Amniotic stem cell (primary cell): ENCODE measurements at places on chromosomes 2 and 18.

DNA sequence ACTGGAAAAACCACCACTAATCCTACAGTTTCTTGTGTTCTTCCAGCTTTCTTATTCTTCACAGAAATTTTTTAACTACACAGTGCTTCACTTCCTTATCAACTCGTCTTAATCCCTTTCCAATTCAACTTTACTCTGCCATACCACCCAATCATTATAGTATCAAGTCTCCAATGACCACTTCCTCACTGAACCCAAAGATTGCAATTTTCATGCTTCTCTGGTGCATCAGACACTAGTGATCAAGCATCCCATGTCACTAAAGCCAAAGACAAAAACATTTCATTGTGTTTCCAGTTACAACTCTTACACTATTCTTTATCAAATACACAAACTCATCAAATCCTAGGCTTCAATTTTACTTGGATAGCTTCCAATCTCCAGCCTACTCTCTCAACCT lies 9.5 kb downstream of the CHAC2 start:
- no peak for DNase-seq

DNA sequence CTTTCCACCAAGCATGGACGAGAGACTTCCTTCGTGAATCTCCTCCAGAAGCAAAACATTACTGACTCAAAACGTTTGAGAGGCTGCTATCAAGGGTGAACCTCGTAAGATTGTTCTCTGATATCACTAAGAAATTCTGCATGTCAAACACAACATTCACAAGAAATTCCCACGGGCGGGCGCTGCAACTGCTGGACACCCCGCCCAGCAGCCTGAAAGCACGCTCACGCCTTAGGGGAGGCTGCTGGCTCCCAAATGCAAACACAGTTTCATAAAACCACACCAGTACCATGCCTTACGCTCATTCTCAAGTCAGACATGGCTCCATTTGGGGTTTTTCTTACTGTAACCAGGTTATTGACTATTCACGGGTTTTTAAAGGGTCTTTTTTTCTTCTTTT lies 39.0 kb downstream of the MBP start:
- no peak for DNase-seq

- no peak for DNase-seq
Observed at GRCh38 chr2:44740678-44741077, 200.8 kb upstream of the SIX3 start.

- no peak for DNase-seq
Observed at GRCh38 chr2:167834707-167835106, 412.7 kb downstream of the STK39 start.

GRCh38 chr2:5501807-5502206 lies 190.4 kb upstream of the SOX11 start:
- no peak for DNase-seq

- no peak for DNase-seq
Observed at GRCh38 chr2:120606280-120606679, 129.4 kb upstream of the GLI2 start.

DNA sequence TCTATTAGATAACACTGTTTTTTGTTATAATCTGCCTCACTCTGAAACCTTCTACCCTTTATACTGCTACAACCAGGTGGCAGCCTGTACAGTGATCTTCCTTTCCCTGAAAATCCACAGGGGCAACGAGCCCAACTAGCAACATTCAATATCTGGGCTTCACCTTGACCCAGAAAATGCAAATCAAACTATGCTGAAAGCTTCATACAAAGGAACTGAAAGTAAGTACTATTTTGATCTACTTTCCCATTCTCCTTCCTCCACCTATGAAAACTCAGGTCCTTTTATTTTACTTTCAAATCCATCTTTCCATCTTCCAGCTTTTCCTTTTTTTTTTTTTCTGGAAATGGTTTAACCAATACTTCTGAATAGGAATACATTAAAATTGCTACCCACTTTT lies 175.8 kb upstream of the CCDC150 start:
- no peak for DNase-seq

DNA sequence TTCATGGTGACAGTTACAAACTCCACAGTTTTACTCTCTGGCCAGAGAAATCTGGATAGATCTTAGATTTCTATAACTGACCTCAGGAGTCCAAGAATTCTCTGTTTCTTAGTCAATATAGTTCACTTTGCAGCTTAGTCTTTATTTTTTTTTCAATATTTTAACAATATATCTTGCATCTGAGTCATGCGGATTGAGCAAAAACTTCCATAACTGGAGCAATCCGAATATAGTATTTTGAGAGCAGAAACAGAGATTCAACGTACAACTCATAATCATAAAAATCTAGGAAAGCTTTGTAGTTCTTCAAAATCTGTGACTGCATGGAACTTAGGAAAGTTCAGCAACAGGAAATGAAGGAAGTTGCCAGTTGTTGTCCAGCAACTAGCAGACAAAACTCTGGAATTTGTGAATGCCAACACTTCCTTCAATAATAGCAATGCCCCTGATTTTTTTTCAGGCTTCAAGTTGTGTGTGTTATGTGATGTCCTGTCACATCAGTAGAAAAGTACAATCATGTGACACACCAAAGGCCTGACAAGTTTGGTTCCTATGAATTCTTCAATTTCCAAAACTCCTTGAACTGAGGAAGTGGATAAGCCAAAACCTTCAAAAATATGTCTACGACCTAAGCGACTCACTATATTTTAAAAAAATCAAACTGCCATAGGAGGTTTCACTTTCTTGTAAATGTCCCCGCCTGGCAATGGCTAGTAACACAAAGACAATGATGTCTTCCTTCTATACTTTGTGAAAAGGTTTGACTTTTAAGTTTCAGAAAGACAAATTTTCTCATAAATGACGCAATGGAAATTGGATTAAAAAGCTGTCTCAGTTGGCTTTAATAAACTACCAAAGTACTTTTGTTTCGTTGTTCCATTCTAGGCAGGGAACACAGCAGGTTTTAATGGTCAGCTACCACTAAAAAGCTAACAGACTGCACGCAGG lies 510.6 kb downstream of the ERBB4 start:
- DNase-seq = no peak

DNA sequence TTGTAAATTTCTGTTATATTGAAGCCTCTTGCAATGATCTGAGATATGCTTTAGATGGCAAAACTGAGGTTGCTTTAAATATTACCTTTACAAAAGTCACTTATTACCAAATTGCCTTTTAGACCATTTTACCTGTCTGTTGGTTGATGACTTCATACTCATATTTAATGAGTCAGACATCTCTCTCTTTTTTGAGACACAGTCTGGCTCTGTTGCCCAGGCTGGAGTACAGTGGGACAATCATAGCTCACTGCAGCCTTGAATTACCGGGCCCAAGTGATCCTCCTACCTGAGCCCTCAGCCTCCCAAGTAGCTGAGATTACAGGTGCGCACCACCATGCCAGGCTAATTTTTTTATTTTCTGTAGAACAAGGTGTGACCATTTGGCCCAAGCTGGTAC lies 11.5 kb upstream of the PPP4R3B start:
- DNase-seq = no peak

GRCh38 chr2:47288864-47289263 lies 114.1 kb upstream of the MSH2 start:
- no peak for DNase-seq

GRCh38 chr18:9753846-9754245 lies 45.7 kb downstream of the RAB31 start:
- no peak for DNase-seq

DNA sequence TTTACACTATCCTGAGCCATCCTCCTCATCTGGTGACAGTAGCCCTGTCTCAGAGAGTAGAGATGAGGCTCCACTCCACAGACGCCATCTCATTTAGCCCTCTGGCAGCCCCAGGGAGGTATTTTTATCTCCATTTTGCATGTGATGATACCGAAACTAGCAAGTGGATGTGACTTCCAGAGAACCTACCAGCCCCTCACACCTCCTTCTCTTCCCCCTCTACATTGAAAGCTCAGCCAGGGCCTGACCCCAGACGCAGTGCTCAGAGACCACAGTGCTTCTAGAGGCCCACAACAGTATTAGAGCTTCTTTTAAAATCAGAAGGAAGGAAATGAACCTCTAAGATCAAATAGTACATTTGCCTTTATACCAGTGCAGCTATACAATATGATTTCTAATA lies 8.3 kb downstream of the GYPC start:
- no peak for DNase-seq

DNA sequence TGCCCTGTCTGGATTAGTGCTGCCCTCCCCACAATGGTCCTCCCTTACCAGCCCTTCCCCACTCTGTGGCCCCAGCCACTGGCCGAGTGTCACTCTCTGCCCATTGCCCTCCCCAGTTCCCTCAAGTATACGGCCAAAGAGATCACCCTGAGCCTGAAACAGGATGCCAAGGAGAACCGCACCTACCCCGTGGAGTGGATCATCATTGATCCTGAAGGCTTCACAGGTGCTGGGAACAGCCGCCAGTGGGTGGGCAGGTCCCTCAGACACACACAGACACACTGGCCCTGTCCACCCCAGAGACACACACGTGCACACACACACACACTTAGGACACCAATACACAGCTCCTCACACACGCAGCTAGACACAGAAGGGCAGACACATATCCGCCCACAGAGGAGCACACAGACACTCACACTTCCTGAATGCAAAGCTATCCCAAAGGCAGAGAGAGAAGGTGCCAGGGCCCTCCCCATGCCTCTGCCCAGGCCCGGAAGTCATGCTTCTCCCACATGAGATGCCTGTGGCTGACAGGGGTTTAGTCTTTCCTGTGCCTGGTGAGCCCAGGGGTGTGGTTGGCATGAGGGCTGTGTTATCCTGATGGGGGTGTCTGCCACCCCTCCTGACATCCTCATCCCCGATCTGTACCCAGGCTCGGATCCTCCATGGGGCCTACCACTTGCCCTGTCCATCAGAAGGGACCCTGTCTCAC lies 2.9 kb downstream of the CHRND start:
- no peak for DNase-seq

DNA sequence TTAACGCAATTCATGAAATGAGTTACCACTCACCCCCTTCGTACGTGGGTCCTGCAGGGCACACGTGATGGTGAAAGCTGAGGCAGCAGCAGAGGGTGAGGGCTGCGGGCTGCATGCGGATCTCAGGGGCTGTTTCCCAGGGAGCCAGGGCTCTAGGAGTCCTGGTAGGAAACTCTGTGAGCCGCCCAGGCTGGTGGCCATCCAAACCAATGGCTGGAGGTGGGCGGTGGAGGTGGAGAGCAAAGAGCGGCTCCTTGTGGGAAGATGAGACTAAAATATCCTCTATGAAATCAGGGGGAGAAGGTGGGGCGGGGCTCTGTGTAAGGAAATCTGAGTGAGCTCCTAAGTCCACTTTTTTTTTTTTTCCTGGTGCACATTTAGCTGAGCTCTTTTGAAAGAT lies 120.1 kb upstream of the SLC1A4 start:
- DNase-seq = no peak

DNA sequence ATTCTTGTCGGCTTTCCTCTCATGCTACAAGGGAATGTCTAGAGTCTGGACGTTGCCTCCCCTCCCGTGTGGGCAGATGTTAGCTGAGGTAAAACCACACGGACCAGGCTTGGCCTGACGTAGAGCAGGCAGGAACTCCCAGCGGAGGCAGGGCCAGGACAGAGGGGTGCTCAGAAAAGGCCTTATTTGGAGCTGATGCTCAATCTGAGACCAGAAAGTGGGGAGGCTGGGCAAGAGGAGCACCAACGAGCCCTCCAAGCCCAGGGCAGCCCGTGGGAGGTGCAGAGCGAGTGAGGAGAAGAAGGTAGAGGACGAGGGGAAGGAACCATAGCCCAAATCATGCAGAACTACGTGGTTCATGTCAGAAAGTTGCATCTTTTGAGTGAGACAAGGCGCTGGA lies 9.0 kb downstream of the TEX51 start:
- DNase-seq = no peak

- no peak for DNase-seq
Observed at GRCh38 chr2:144014103-144014502, 505.8 kb downstream of the ZEB2 start.

- DNase-seq = no peak
Observed at GRCh38 chr2:235577404-235578330, 83.8 kb downstream of the AGAP1 start.

DNA sequence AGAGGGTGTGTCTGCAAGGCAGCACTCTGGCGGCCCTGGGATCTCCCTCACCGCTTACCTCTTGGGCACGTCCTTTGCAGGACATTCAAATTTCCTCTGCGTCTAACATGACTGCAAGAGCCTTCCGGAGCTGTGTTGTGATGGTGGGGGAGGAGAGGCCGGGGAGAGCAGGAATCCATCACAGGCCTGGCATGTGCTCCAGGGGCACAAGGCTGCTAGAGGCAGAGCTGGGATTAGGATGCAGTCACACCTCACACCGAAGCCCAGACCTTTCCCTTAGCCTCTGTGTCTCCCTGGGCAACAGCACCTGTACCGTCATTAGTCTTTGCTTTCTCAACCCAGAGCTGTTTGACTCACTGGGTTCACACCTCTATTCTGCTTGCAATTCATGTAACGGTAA lies 111.3 kb downstream of the CMPK2 start:
- DNase-seq = no peak

DNA sequence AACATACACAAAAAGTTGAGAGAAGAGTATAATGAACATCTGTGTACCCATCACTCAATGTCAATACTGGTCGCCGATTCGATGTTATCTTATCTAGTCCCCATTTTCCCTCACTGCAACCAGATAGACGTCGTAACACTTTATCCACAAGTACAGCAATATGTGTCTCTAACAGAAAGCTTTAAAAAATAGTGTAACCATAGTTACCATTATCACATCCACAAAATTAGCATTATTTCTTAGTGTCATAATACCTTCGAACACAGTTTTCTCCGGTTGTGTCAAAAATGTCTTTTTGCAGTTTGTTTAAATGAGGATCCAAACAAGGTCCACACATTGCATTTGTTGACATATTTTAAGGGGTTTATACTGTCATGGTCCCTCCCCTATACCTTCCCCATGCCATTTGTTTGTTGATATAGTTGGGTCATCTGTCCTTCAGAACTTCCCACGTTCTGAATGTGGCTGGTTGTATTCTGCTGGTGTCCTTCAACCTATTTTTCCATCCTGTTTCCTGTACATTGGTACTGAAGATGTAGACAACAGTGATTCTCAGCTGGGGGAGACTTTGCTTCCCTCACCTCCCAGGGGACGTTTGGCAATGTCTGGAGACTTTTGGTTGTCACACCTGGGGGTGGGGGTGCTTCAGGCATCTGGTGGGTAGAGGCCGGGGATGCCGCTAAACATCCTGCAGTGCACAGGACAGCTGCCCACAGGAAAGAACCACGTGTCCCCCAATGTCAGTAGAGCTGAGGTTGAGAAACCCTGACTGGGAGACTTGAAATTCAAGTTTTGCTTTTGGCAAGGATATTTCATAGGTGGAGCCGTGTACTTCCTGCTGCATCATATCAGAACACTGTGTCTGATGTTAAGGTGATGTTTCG lies 72.7 kb upstream of the SPRED2 start:
- DNase-seq = no peak

DNA sequence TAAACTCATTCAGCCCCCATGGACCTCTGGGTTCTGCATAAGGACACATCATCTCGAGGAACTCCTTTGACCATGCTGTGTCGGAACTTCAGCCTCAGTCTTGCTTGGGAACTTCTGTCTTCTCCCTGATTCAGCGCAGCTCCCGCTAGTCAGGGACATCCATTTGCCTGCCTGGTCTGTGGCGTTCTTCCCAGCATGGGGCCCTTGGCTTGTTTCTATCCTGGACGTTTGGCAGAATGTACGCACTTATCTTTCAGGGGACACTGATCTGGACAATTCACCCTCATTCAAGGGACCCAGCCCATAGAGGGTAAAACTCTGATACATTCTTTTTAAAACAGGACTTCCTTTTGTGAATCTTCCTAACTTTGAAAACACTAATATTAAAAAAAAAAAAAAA lies 75.8 kb upstream of the WIPF1 start:
- no peak for DNase-seq

GRCh38 chr2:229372207-229372606 lies 101.1 kb upstream of the PID1 start:
- no peak for DNase-seq

GRCh38 chr2:174697255-174697654 lies 67.0 kb downstream of the CHRNA1 start:
- peak; percentile 20 for DNase-seq
